ENCODE measurements at places on chromosomes 5 and 9.

- DNase-seq, result no peak
These were observed 18.5 kb upstream of the SNX2 start for GRCh38 chr5:122756264-122756911.

GRCh38 chr9:110926828-110927487 lies 111.3 kb downstream of the LPAR1 start:
- DNase-seq, result no peak

DNA sequence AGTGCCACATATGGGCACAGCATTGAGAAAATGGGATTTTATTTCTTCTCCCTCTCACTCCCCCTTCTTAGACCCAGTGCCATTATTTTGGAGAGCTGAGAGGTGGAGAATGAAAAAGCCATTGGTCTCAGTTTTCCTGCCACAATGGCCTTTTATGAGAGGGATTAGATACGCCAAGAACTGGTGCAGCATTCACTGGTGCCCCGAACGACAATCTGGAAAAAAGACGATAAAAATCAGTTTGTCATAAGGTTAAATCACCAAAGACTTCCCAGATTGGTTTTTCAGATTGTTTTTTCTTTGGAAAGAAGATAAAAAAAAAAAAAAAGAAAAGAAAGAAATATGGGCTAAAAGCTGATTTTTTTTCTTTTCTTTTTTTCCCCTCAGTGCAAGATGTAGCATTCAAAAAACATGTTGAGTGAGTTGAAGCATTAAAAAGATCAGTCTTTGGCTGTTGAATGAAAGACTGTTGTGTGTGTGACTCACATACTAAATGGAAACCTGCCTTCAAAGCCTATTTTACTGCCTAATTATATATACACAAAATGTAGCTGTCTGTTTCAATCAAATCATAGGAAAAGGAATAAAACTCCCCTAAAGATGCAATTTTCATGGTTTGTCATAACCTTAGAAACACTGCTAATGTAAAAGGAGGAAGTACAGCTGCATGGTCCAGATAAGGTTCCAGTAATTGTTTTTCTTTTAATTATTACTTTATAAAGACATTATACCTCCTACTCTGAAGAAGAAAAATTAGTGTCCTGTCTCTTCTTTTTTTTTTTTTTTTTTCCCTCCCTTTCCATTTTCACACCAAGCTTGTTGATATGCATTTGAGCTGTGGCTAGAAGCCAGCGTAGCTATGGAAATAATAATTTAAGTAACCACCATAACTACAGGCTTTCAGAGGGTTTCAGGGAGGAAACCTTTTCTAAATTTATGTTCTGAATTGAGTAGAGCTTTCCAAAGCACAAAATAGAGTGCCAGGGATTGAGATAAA lies 27.2 kb upstream of the ZNF608 start:
- no peak for DNase-seq

DNA sequence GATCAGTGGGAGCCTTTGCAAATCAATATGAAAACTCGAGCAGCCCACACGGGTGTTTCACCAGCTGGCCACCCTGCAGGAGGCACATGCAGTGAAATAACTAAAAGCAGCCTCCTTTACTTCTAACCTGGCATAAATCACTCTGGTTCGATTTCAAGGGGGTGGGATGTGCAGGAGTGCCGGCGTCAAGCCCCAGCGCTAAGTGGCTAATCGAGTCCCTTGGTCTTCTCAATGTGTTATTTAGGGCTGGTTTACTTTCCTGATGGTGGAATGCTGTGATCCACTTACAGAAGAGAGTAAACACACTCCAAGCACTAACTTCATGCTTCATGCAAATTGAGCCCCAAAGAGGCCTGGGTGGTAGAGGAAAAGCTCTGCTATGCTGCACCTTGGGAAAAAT lies 109.4 kb downstream of the TMEM174 start:
- DNase-seq, result no peak

DNA sequence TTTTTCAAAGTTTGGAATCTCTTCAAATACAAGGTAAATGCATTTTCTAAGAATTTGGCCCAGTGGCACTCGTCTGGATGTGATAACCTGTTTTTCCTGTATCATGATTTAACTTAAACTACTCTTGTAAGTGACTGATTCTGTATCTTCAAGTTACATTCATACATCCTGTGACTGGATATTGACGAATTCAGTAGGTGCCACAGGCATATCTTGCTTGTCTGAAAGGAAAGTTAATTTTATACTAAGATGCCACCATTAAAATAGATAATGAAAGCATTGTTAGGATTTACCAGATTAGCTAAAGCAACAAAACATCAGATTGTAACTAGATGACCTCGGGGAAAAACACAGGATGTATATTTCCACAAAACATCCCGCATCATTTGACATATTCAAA lies 175.3 kb upstream of the ZNF608 start:
- no peak for DNase-seq

DNA sequence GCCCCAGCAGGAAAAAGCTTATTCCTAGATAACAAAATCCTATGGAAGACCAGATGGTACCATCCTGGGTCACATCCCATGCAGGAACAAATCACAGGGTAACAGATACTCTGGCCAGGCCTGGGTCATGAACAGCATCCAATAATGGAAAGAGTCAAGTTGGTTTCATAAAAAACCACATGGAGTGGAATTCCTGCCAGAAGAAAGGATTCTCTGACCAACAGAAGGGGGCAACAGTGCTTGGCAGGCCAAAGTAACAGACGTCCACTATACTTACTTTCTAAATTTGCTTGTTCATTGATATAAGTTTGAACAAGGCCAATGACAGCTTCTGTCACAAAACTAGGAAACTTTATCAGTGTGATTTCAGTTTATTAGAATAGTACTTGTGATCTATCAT lies 273.5 kb downstream of the ARRDC3 start:
- no peak for DNase-seq

- no peak for DNase-seq
These were observed 3.0 kb upstream of the SRA1 start for GRCh38 chr5:140560227-140560626.

DNA sequence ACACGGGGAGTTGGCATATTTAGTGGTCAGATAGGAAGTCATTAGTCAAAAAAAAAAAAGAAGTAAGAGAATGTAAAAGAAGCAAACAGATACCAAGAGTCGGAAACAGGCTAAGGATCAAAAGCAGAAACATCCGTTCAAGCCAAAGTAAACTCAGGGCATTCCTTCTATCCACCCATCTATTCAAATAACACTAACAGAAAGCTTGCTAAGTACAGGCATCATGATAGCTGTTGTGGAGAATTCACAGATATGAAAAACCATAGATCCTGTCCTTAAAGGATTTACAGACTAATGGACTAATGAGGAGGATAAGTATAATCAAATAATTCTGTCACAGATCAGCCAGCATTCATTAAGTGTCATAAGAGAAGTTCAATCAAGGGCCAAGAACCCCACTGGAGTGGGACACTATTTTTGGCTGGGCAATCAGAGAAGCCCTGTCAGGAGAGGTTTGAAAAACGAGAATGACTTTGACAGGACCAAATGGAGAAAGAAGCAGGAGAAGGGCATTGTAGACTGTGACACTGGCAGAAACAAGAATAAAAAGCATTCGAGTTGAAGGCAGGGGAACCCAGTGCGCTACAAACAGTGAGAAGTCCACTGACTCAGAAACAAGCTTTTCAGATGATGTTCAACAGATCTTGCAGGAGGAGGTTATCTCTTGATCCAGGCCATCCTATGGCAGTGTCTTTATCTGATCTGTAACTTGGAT lies 154.2 kb upstream of the TSLP start:
- DNase-seq, result no peak

- DNase-seq, result no peak
These were observed 19.9 kb downstream of the PPP3R2 start for GRCh38 chr9:101574731-101575333.

DNA sequence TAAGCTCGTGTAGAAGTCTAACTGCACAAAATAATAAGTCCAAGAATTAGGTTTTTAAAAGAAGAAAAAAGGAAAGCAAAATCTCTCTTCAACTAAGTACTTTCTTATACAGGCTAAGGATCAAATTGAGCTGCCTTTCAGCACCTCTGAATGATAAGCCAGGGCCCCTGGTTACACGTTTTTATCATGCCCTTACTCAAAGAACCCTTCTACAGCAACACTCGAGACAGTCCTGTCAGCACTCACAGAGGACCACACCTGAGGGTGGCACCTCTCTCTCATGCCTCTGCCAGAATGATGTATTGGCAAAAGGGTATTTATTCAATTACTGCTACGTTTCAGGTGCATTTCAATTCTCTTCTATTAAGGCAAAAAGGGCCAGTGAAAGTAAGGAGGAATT lies 150.5 kb downstream of the BNC2 start:
- no peak for DNase-seq

- DNase-seq, result no peak
These were observed 73.4 kb downstream of the ADAMTS2 start for GRCh38 chr5:179271821-179272325.

Measured in CD4-positive, alpha-beta T cell (primary cell).